CD8-positive, alpha-beta T cell (primary cell): ENCODE measurements at places on chromosomes 11 and 22.

GRCh38 chr11:107591378-107592230, 657 bp downstream of the ELMOD1 start:
- DNase-seq, result no peak

DNA sequence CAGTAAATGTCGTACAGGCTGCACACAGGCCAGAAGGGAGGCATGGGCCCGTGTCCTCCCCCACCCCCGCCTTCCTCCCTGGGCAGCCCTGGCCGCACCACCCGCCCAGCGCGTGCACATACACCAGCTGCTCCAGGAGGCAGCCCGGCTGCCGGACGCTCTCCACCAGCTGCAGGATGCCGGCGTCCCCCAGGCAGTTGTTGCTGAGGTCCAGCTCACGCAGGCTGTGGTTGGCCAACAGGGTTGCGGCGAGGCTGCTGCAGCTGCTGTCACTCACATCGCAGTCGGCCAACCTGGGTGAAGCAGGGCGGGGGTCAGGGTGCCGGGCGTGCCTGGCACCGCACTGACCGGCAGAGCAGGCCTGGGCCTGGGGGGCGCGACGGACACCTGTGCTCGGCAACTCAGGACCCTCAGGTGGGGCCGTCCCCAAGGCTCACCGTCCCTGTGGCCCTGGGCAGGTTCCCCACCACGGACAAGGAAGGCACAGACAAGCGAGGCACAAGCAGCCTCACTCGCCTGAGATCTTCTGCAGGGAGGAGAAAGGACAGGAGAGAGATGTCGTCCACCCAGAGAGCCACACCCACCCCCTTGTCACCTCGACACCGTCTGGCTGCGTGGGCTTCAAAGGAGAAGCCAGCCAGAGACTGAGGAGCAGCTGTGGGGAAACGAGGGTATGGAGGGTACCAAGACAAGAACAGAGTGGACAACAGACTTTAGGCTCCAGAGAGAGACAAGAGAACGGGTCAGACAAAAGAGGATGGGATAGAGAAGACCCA, 12.1 kb downstream of the RNH1 start:
- no peak for DNase-seq

DNA sequence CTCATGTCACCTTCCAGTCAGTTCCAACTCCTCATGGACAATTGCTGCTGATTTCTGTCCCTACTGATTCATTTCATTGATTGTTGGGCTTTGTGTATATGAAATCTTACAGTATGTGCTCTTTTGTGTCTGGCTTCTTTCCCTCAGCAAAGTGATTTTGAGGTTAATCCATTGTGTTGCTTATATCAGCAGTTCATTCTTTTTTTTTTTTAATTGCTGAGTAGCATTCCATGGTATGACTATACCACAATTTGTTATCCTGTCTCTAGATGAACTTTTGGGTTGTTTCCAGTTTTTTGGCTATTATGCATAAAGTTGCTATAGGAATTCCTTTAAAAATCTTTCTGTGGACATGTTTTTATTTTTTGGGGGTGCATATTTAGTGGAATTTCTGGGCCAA, 59.9 kb downstream of the NXPE1 start:
- DNase-seq, result no peak

GRCh38 chr11:119666061-119666460, 62.9 kb downstream of the NECTIN1 start:
- DNase-seq, result no peak

DNA sequence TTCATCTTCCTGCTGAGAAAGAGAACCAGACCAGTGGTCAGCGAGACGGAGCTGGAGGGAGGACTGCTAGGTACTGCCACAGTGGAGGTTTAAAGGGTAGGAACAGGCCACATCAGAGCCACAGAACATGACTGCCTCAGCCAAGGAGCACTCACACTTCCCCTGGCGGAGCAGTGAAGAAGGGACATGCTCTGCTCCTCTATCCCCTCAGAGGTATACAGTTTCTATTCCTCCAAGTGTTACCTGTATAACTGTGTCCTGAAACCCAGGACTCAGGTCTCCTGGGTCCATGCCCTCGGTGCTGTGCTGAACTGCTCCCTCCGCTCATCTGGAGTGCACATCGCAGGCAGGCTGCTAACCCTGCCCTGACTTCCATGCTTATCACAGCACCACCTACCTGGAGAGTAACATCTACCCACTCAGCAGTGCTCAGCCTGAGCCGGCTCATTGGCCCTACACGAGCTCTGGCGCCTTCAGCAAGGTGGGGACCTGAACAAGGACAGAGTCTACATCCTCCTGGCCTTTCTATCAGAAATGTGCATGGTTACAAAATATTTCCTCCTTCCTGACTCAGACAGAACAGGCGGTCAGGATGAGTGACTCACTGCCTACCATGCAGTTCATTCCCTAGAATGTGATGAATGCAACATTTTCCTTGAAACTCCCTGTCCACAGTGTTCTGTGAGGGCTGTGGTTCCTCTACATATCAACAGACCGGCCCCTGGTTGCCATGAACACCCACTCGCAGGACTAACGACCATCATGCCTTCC, 52.9 kb downstream of the C11orf58 start:
- no peak for DNase-seq

- peak; percentile 78 for DNase-seq
These were observed at the start of gene SWAP70 for GRCh38 chr11:9663699-9664275. TSS of gene SWAP70 (plus strand) at chr11:9664077. CDS start at chr11:9664180, 103 bp downstream.

DNA sequence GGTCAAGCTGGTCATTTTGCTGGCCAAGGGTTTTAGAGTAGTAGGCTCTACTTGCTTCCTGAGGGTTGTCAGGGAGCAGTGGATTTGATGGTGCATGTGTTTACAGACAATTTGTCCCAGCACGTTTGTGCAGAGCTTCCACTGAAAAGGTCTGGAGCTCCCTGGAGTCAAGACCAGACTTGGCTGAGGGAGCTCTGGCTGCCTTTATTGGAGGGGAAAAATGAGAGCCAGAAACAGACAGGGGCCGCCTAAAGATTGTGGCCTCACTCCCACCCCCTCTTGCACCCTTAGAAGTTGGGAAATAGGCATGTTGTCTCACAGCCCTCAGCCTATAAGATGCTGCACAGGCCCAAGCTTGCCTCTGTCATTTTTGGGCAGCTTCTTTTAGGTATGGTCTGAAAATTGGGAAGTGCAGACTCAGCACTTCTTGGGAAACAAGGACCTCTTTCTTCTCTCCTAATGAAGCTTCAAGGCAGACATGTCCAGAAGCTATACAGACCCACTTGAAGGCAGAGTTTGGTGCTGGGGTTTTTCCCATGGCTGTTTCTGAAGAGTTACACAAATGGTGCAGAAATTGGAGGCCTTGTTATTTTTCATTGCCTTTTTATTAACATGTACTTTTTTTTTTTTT, 55.1 kb downstream of the AMOTL1 start:
- no peak for DNase-seq

GRCh38 chr22:25144522-25144921, 55.1 kb upstream of the CRYBB3 start:
- DNase-seq, result no peak

GRCh38 chr11:127451861-127452260, 451.3 kb upstream of the KIRREL3 start:
- no peak for DNase-seq

- DNase-seq, result no peak
These were observed 29.2 kb downstream of the A4GALT start for GRCh38 chr22:42691440-42691839.

DNA sequence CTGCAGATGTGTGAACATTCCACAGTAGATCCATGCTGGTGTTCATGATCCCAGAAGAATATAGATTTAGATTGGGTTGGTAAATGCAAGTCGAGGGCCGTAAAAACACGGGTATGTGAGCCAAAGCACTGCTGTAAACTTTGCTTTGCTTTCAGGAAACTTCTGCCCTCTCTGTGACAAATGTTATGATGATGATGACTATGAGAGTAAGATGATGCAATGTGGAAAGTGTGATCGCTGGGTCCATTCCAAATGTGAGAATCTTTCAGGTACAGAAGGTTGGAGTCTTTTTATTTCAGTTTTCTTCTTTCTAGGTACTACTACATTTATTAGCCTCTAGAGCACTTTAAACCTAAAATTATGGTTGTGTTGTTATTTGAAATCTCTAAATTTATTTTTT, 36.2 kb upstream of the TTC36 start:
- no peak for DNase-seq
